Pulmonary artery endothelial cell (primary cell): ENCODE measurements at places on chromosomes 11 and 22. TPM values are rescaled to one million over a fixed set of nuclear protein-coding genes. Genes with fewer than 3 reads are reported as not detected.

- DNase-seq = no peak
Observed at GRCh38 chr22:30946354-30946753, 22.2 kb downstream of the MORC2 start.

- no peak for DNase-seq
Observed at GRCh38 chr11:110297726-110298300, 1.4 kb upstream of the RDX start.

Gene APOL4
- total RNA-seq = 0.04 and 0.53 TPM in 2 replicates

- DNase-seq = peak; percentile 65
Observed at GRCh38 chr22:31647523-31648320, 14.3 kb downstream of the PISD start.

DNA sequence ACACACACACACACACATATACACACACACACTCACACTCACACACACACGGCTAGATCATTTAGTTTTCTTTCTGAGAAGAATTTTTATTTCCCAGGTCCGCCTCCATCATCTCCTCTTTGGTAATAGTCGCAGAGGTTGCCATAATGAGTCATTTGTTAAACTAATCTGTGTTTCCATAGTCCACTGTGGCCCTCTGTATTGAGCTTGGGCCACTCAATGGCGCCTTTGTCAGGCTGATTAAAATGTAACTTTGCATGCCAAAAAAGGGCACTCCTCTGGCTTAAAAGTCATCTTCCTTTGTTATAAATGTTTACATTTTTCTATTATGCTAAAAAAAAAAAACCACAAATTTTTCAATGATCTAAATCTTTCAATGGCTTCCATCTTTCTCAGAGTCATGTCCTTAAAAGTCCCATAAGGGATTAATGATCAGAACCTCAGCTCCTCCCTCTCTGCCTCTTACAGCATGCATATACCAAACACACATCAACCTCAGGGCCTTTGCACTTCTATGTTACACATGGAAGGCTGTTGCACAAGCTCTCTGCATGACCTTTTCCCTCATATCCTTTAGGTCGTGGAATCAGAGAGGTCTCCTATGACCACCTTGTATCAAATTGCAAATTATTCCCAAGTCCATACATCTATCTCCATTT lies 35.3 kb downstream of the EHF start:
- no peak for DNase-seq

GRCh38 chr22:23256986-23257888 lies 76.9 kb downstream of the BCR start:
- DNase-seq = no peak

Gene OR4A16
- not detected in 2 replicates for total RNA-seq

- DNase-seq = no peak
Observed at GRCh38 chr11:74446532-74446938, 20.8 kb downstream of the KCNE3 start.

DNA sequence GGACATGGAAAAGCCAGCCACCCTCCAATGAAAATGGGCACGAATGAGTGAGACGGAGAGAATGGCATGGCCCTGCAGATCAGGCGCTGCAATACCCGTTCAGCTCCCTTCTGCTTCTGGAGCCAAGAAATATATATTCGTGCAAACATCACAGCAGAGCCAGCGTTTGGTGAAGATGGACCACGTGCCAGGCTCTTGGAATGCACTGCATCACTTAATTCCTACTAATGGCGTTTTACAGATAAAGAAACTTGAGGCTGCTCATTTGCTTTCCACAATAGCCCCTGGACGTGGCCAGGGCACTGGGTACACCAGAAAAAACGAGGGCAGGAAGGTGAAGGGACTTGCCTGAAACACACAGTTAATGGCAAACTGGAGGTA lies 1.6 kb upstream of the FXYD2 start:
- no peak for DNase-seq

Gene COA4
- total RNA-seq = 76.2 and 82.0 TPM in 2 replicates

Gene PLCB3
- total RNA-seq = 66.6 and 84.5 TPM in 2 replicates

- no peak for DNase-seq
Observed at GRCh38 chr11:46386005-46386578, 4.6 kb downstream of the MDK start.

- DNase-seq = no peak
Observed at GRCh38 chr11:77580712-77581337, 8.9 kb upstream of the AQP11 start.

Gene C11orf16
- total RNA-seq = not detected in 2 replicates

DNA sequence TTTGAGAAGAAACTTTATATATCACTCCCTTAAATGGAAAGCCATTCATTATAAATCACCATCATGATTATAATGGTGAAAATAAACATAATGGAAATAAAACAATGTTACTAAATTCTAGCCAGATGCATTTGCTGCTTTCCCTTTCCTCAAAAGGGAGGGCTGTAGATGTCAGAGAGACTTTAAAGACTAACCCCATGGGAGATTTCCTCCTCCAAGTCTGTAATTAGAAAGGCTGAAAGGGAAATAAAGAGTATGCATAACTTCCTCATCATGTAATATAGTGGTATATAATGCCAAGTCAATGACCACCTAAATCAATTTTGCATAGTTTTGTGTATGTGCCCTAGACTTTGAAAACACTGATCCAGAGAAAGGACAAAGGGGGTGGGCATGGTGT lies 6.4 kb downstream of the CD6 start:
- no peak for DNase-seq

Gene DLG2
- total RNA-seq = 0.42 and 0.66 TPM in 2 replicates

Gene PANX1
- 24.3 and 28.8 TPM in 2 replicates for total RNA-seq

Gene GGTLC2
- not detected in 2 replicates for total RNA-seq

- DNase-seq = no peak
Observed at GRCh38 chr11:117744471-117745150, 52.4 kb downstream of the DSCAML1 start.

DNA sequence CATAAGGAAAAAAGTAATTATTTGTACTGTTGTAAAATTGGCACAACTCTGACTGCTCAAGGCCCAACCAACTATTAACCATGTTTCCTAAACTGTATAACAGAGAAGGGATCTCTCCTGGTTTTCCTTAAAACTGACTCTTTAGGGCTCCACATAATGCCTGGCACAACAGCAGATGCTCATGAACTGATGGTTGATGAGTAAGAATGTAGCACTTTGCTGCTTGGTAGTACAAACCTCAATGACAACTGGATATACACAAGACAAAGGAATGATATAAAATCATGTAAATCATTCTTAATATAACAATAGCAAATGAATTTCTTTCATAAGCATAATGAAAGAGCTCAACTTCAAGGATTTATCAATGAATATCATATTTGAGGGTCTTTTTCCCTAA lies 11.7 kb downstream of the MSANTD2 start:
- DNase-seq = no peak

Gene INS
- not detected in 2 replicates for total RNA-seq

Gene GCAT
- total RNA-seq = 33.8 and 48.3 TPM in 2 replicates

DNA sequence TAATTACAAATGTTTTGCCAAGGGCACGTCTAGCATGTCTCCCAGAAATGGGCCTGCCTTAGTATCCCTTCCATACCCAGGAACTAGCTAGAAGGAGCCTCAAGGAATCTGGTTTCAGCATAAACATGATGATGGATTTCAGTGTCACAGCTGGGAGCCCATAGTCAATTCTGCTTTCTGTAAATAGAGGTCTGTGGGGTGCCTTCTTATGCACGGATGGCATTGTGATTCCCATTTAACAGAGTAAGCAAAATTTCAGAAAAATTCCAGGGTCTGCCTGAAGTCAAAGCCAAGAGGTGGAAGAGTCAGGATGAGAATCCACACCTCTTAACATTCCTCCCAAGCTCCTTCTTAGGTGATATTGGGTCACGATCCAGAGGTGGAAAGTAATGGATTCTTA lies 12.1 kb downstream of the DUSP18 start:
- no peak for DNase-seq

DNA sequence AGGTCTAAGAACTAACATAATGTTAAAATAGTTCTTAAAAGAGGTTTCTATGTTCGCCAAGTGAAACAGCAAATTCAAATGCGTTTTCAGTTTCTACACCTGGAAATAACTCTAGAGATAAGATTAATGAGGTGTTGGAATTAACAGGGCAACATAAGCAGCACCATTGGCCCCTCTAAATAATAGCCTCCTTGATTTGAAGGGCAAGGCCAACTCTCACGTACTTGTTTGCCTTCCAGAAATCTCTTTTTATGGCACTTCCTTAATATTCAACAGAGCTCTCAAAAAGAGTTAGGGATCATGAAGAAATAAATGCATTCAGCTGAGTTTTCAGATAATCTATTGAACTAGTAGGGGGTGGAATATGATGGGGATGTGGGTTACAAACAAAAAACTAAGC lies 80.9 kb downstream of the AASDHPPT start:
- no peak for DNase-seq
